ENCODE measurements at places on chromosomes 1 and 21. TPM values are rescaled to one million over a fixed set of nuclear protein-coding genes. Genes with fewer than 3 reads are reported as not detected.

SLC25A24 gene
- total RNA-seq = 20.7 TPM

SPRR2F gene
- not detected for total RNA-seq

CALML6 gene
- not detected for total RNA-seq

ZNF593OS gene
- total RNA-seq = not detected

DNA sequence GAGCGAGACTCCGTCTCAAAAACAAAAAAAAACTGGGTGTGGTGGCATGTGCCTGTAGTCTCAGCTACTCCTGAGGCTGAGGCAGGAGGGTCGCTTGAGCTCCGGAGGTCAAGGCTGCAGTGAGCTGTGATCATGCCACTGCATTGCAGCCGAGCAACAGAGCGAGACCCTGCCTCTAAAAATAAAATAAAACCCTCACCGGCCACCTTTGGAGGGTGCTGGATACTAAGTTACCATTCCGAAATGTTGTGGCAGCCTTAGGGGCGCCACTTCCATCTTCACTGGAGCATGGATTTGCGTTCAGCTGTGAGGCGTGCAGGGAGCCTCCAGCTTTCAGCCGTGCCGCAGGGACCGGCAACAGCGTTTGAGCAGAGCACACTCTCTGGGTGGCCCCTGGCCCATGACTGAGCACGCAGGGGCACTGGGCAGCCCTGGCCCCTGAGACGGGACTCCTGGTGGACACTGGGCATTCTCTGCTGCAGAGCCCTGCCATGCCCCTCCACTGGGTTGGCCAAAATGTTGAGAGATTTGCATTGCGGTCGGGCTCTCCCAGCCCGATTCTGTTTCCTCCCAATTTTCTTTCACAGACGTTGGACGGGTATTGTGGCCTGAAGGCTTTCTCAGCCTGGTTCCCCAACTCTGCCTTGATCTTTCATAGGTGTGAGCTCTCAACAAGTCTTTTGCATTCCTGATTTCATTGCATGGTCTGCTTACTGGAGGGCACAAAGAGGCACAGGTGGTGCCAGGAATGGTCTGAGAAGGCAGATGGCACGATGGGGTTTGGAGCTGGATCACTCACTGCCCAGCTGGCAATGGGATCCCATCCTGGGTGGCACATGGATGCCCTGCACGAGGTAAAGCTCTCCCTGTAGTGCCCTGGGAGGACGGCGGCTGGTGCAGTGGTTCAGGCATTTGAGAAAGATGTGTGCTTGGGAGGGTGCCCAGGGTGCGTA lies 5.8 kb upstream of the CFAP74 start:
- no peak for DNase-seq

DNA sequence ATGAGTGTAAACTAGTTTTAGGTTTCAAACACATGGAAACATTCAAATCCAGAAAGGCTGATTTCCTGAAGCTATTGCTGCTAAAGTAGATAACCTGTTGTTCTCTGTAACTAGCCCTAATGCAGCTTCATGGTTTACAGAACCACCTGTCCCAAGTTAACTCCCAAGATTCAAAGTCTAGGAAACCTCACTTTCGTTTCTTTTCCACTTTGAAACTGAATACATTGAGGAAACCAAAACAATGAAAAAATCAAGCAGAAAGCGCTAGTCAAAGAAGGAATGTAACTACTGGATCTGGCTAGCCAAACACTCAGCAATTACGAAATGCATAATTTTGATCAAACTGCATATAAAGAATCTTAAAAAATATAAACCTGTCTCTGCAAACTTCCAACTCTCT lies 17.8 kb downstream of the SLC16A1 start:
- DNase-seq = no peak

DNA sequence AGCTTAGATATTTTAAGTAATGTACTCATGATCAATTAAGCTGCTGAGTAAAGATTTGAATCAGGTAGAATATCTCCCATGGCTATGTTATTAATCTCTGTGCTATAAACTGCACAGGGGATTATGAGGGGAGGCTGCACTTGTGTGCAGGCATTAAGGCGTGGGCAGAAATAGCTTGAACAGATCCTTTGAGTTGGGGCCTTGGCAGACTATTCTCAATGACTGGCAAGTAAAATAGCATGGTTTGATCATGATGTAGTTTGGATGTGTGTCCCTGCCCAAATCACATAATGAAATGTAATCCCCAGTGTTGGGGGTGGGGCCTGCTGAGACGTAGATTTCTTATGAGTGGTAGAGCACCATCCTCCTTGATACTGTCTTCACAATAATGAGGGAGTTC lies 220.3 kb downstream of the PLPP3 start:
- DNase-seq = no peak

GRCh38 chr21:37072274-37072987 lies 440 bp downstream of the PIGP start:
- DNase-seq = peak; percentile 66

- no peak for DNase-seq
These were observed 68.6 kb downstream of the SPAG17 start for GRCh38 chr1:118116401-118116800.

All from right atrium auricular region (tissue), 2 donors.